ENCODE measurements at places on chromosomes 16 and 17.
A peak's percentile ranks its signal among the peaks of the same experiment; 100 is the strongest.

DNA sequence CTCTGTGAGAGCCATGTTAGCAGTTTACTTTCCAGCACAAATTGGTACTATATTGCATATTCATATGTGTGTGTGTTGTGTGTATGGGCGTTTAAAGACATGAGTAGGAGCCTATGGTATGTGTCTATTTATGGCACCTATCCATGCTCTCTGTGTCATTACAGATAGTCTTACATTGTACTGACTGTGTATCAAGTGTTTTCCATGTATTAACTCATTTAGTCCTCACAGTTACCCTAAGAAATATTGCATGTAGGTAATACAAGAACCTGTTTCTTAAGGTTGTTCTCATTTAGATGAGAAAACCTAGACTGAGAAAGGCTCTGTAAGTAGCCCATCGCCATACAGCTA is 1.6 kb downstream of the ALG1 start:
- no peak for DNase-seq

DNA sequence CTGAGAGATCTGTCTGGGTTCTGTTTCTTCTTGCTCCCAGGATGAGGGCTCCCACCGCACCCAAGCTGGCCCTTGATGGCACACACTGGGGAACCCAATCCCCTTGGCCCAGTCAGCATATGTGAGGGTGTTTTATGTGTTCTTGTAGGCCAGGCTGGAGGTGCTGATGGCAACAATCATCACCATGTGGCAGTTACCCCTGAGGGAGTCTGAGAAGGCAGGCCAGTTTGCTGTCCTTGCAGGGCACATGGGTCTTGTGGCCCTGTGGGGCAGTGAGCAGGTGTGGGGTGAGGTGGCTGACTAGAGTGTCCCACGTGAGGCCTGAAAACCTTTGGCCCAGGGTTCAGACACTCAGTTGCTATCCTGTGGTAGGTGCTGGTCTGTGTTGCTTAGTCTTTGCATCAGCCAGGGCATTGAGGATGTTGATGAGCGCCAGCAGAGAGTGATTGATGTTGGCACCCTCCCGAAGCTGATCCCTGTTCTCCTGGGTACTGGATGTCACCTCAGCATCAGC is 2183.0 kb downstream of the TP53TG3F start:
- DNase-seq: no peak

- peak; percentile 66 for DNase-seq
Measured at GRCh38 chr16:20383106-20384029, 21.2 kb downstream of the PDILT start.

DNA sequence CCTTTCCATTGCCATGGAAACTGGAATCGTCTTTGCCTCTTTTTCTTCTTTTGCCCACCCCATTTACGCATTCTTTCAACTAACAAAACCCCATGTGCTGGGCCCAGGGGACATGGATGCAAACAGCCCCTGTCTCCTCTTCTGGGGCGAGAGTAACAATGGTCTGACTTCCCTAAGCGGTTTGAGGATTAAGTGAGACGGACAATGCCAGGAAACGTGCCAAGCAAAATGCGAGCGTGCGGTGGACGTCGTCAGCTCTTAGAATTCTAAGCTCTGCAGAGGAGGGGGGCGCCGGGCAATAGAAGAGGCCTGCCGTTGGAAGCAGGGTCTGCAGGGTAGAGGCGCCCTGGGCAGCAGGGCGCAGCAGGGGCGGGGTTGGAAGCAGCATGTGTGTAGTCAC is 42.4 kb upstream of the JPH3 start:
- no peak for DNase-seq

GRCh38 chr17:16906680-16907079 is 65.2 kb downstream of the TNFRSF13B start:
- DNase-seq: no peak

DNA sequence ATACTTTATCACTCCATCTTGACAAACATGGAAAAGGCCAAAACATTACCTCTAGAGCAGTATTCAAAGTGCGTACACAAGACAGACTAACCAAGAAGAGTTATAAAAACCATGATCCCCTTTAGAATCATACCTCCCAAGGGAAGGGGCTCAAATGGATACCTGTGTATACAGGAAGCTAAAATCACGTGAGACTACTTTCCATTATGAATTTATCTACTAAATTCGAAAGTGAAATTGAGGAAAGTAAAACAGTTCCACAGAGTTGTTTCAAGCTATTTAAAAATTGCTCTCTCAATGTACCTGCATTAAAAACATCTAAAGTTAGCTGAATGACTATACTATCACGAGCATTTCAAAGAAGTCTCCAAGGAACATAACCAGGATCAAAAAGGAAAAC is 32.7 kb downstream of the AP1G1 start:
- no peak for DNase-seq

- DNase-seq: no peak
Measured at GRCh38 chr16:50932348-50932935, 190.6 kb downstream of the CYLD start.

- DNase-seq: no peak
Measured at GRCh38 chr17:33868899-33869298, 386.2 kb upstream of the CCL2 start.

- DNase-seq: no peak
Measured at GRCh38 chr17:69402052-69402451, 12.4 kb upstream of the MAP2K6 start.

GRCh38 chr16:67516296-67517154 is 12.1 kb upstream of the RIPOR1 start:
- DNase-seq: no peak

DNA sequence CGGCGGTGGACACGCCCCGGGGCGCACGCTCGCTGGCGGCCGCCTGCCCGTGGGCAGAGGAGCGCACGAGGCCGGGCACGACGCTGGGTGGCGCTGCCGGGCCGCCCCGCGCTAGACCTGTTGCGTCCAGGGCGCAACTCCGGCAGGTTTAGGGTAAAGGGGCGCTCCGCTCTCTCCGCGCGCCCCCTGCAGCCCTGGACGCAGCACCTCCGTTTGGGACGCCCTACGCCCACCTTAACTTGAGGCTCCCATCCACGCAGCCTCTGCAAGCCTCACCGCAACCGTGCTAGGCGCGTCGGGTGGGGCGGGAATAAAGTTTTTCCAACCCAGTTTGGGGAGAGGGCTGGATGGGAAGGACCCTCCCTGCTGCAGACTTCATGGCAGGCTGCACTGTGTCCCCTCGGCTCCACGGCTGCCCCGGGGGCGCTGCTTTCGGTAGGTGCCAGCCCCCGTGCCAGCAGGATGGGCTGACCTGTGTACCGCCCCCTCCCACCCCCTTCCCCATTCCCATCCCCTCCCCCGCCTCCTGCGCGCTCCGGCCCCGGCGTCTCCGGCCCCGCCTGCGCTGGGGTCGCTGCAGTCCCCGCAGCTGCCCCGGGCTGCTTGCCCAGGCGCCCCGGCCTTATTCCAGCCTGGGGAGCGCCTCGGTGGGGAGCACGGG is at the start of gene SYT17:
Gene SYT17 (plus strand): TSS at position 531 of the 661 bp plus-strand sequence. CDS start 407 bp downstream, outside the sequence.
- DNase-seq: no peak

GRCh38 chr16:47016700-47017133 is 43.2 kb upstream of the DNAJA2 start:
- no peak for DNase-seq

GRCh38 chr16:72824761-72825160 is 223.2 kb downstream of the ZFHX3 start:
- DNase-seq: no peak

Measured in tibial nerve (tissue), 4 donors.